Hindlimb muscle (tissue), 1 donor: ENCODE measurements at places on chromosomes 3 and 15. TPM values are rescaled to one million over a fixed set of nuclear protein-coding genes. Genes with fewer than 3 reads are reported as not detected.
A peak's percentile ranks its signal among the peaks of the same experiment; 100 is the strongest.

GRCh38 chr3:110062716-110063115 is 725.4 kb upstream of the DPPA4 start:
- peak; percentile 3 for DNase-seq

DNA sequence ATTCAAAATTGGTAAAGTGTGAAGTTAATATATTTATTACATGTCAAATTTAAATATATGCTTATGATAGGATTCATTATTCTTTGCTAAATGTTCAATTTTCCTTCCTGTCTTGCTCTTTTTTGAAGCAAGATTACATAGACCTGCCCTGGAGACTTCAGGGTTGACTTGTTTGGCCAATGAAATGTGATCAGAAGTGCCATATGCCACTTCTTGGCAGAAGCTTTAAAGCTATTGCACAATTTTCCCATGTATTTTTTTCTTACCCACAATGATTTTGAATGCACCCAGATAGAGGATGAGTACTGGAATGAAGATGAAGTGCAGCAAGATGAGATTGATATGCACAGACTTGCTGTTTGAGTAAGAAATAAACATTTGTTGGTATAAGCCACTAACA is 406.3 kb upstream of the BCHE start:
- DNase-seq: no peak

GRCh38 chr15:79673416-79674123 is 223.2 kb downstream of the MTHFS start:
- no peak for DNase-seq

GRCh38 chr3:8869613-8870012 is 93.7 kb downstream of the RAD18 start:
- no peak for DNase-seq

HRH1 gene
- 3.4 TPM for polyA plus RNA-seq

- DNase-seq: peak; percentile 40
Observed at GRCh38 chr15:91055548-91056331, 33.3 kb upstream of the VPS33B start.

ARNT2 gene
- 6.2 TPM for polyA plus RNA-seq

GRCh38 chr3:108623504-108623903 is 34.0 kb downstream of the DZIP3 start:
- DNase-seq: no peak

GRCh38 chr3:185727873-185728272 is 97.0 kb downstream of the IGF2BP2 start:
- DNase-seq: no peak

UROC1 gene
- 0.14 TPM for polyA plus RNA-seq

HIGD2B gene
- not detected for polyA plus RNA-seq
